Stimulated activated naive CD8-positive, alpha-beta T cell treated with anti-CD3 and anti-CD28 coated beads, Interleukin-15, amount 100 ng/mL, for 72 hours (primary cell): ENCODE measurements at places on chromosomes 12 and 14.
A peak's percentile ranks its signal among the peaks of the same experiment; 100 is the strongest.

DNA sequence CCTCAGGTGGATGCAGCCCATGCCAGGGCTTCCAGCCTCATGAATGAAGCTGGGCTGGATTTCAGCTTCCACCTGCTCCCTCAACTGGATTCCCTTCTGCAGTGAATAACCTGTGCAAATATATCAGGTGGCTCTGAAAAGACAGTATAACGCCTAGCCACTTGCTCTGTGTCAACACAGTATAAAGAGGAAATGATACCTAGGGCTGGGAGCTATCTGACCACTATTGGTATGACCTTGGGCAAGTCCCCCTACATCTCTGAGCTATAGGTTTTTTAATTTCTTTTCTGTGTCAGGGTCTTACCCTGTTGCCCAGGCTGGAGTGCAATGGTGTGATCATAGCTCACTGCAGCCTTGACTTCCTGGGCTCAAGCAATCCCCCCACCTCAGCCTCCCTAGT, 19.8 kb downstream of the ISM2 start:
- DNase-seq = no peak

- DNase-seq = no peak
Observed at GRCh38 chr14:70168406-70168805, 20.3 kb downstream of the SLC8A3 start.

DNA sequence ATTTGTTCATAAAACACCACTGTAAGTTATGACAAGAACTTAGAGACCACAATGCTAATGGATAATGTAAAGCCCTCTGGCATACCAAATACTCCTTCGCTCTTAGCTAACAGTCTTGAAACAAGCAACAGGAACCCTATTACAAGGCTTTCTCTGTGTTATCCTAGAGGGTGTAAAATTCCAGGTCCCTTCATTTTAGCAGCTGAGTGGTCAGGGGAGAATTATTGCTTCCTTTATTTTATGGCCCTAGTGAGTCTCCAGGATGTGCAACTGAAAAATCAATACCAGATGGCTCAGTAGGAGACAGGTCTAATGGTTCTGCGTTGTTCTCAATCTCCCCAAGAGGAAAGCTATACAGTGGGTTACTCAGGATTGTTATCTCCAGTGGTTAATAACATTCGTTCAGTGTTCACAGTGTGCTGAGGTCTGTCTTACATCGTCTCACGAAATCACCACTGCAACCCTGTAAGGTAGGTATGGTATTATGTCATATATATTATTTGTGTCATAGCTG, 172.7 kb upstream of the CNOT2 start:
- no peak for DNase-seq

GRCh38 chr12:71749666-71750065, 5.0 kb upstream of the RAB21 start:
- DNase-seq = no peak

DNA sequence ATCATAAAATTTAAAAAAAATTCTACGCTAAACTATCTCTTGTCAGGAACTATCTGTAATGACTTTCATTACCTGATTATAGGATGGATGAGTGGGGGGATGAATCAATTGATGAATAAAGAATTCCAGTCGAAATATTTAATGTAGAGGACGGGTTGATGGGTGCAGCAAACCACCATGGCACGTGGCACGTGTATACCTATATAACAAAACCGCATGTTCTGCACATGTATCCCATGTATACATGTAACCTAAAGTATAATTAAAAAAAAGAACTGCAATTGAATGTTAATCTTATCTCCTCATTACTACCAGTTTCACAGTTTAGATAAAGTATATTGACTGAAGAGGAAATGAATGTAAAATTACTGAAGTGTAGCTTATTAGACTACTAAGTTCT, 23.4 kb downstream of the LRRIQ1 start:
- DNase-seq = no peak

GRCh38 chr12:63305901-63306875, 155.2 kb upstream of the AVPR1A start:
- DNase-seq = no peak

DNA sequence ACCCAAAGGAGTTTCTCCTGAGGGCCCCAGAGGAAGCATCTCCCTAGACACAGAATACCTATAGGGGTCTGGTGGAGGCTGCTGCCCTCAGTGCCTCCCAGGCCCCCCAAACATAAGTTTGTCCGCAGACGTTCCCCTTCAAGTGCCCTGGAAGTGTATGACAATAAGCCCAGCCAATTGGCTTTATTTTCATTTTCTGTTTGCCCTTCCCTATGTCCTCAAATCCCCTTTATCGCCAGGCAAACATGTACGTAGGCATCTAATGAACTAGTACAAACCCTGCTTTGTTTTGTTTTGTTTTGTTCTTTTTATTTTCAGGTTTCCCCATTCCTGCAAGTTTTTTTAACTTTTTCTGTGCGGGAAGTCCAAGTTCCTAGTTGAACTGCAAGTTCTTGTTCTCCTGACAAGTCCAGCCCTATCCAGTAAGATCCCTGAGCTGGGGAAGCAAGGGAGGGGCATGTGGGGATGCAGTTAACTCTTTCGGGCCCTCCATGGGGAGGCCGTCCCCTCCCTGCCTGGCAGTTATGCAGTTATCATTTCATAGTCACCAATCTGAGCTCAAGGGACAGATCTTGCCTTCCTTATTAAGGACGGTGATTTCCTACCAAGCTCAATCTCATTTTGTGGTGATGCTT, 141.9 kb downstream of the KCNA5 start:
- no peak for DNase-seq

DNA sequence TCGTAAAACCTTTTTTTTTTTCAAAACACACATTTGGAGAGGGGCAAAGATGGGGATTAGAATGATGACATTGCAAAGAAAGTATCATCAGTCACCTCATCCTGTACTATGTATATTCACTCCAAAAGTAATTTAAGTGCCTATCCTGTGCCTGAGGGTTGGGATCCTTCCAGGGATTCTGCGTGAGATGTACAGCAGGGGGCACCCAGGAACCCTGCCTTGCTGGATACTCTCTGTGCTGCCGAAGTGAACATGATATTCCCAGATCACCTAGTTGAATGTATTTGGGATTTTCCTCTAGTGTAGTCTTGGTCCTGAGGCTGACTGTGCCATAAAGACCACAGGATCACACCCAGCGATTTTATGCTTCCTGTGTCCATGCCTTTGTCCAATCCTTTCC, 372.7 kb downstream of the IPO8 start:
- DNase-seq = no peak

DNA sequence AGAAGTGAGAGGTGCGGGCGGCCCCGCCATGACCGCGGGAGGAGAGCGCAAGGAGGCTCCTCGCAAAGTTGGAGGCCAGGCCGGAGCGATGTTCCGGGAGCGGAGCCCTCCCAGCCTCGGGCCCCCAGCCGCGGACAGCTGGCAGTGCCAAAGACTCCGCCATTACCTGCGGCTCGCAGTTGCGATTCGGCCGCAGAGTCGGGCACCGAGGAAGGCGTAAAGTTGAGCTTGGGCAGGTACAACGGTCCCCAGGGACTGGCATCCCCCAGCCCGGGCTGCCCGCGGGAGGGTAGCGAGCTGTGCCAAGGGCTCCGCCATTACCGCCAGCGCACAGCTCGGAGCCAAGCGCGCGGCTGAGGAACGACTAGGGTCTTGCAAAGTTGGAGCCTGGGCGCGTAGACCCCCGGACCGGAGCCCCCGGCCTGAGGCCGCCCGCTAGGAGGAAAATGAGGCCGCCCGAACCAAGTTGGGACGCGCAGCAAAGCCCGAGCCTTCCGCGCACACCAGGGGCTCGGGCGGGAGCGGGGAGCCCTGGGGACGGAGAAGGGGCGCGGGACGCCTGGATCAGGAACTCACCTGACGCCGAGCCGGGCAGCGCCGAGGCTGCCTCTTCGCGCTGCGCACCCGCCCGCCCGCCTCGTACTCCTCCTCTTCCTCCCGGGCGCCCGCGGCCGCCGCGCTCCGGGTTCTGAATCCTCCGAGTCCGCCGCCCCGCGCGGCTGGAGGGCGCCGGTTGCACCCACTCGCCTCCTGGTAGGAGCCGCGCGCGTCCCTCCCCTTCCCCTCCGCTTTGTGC, 677 bp downstream of the NOS1 start:
- no peak for DNase-seq

GRCh38 chr14:103280278-103280928, 53.6 kb upstream of the EIF5 start:
- no peak for DNase-seq

- DNase-seq = peak; percentile 3
Observed at GRCh38 chr12:100329800-100330199, 27.1 kb upstream of the SLC17A8 start.

- DNase-seq = no peak
Observed at GRCh38 chr14:78345131-78345744, 175.1 kb downstream of the NRXN3 start.

DNA sequence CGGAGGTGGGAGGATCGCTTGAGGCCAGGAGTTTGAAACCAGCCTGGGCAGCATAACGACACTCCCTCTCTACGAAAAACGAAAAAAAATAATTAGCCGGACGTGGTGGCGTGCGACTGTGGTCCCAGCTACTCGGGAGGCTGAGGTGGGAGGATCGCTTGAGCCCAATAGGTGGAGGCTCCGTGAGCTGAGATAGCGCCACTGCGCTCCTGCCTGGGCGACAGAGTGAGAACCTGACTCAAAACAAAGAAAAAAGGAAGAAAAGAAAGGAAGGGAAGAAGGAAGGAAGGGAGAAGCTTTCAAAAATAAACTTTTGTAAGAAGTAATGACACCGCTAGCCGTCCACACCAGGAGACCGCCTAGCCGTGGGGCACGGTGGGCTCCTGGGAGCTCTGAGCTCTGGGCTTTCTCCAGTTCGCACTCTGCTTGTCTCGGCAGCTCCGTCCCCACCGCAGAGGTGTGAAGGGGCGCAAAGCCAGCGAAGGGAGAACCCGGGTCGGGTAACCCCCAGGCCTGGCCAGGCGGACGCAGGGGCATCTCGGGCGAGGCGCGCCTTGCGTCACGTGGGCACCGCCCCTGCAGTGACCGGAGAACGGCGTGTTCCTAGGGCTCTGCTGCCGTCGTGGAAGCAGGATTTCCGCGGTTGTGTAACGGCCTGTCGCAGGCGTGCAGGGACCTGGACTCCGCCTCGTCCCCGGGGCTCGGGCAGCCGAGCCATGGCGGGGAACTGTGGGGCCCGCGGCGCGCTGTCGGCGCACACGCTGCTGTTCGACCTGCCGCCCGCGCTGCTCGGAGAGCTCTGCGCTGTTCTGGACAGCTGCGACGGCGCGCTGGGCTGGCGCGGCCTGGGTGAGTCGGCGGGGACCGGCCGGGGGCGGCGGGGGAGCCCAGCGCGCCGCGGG, at the start of gene IRAK3:
TSS of gene IRAK3 (plus strand) at position 631 of the 902 bp plus-strand sequence. CDS start at position 717, 86 bp downstream.
- DNase-seq = peak; percentile 38

- DNase-seq = no peak
Observed at GRCh38 chr12:49529414-49529813, 9.4 kb upstream of the KCNH3 start.

DNA sequence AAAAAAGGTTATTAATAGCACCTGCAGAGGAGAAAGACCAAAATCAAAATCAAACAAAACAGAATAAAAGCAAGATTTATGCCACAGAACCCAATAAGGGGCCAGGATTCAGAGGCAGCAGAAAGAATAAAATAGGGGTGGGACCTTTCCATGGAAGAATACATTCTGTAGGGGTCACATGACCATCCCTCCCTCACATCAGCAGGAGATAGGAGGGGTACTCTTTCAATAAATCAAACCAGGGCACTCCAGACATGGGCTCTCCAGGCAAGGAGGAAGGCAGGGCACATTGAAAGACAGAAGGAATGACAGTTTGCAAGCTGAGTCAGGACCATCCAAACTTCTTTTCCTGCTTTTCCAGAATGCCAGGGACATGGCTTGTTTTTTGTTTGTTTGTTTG, 39.8 kb downstream of the OTX2 start:
- no peak for DNase-seq

DNA sequence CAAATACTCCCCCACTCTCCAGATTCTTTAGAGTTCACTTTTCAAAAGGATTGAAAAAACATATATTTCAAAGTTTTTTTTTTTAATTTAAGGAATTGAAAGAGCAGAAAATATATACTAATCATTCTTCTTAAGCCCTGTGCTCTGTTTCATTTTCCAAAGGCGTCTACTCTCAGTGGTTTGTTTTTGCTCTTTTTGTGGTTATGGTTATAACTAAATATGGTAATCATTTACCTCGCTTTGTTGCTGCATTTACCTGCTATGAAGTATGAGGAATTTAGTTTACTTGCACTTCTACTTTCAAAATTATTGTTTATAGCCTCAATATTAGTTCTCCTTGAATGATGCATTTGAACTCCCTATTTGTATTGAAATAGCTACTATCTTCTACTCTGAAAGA, 55.9 kb upstream of the LRRK2 start:
- DNase-seq = no peak

GRCh38 chr12:61530456-61530855, 729.7 kb upstream of the USP15 start:
- no peak for DNase-seq

GRCh38 chr14:36091096-36091495, 85.4 kb downstream of the PTCSC3 start:
- DNase-seq = no peak

DNA sequence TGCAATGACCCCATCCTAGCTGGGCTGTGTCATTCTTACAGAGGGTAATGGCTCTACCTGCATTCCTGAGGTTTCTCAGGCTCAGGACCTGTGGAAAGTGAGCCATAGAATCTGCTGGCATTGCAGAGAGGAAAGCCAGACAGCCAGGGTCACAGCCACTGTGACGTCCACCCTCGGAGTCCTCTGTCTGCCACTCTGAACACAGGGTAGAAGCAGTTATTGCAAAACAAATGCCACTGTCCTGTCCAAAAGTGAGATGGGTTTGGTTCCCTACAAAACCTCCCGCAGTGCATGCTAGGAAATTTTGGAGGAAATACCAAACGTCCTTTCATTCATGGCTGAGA, 37.8 kb downstream of the TNFAIP2 start:
- no peak for DNase-seq

DNA sequence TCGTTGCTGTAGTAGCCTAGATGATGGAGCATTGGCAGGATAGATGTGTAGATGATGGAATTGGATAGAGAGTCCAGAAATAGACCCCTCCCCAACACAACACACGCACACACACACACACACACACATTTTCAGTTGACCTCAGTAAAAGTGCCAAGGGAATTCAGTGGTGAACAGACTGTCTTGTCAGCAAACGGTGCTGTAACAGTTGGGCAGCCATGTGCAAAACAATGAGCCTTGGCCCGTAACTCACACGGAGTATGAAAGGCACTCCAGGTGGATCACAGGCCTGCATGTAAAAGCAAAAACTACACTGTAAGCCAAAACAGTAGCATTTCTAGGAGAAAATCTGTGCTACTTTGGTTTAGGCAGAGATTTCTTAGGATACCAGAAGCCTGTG, 87.8 kb downstream of the DDX51 start:
- DNase-seq = no peak

GRCh38 chr12:58099476-58099875, 158.1 kb downstream of the ATP23 start:
- no peak for DNase-seq

DNA sequence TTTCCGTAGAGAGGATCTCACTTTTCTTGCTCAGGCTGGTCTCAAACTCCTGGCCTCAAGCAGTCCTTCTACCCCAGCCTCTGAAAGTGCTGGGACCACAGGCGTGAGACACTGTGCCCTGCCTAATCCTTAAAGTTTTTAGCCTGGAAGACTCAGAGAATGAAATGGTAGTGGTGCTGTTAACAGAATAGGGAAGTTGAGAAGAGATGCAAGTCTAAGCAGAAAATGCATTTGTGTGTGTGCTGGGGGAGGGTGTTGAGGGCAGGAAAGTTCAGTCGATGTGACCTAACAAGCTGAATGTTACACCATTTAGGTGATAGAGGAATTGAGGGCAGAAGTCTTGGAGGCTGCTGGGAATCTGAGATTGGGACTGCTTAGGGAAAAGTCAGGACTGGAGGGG, 6.9 kb upstream of the TUBA1A start:
- no peak for DNase-seq

GRCh38 chr12:52513736-52514135, 6.5 kb downstream of the KRT5 start:
- DNase-seq = no peak
